Fibroblast of the conjunctiva (primary cell): ENCODE measurements at places on chromosomes 7 and 10.

DNA sequence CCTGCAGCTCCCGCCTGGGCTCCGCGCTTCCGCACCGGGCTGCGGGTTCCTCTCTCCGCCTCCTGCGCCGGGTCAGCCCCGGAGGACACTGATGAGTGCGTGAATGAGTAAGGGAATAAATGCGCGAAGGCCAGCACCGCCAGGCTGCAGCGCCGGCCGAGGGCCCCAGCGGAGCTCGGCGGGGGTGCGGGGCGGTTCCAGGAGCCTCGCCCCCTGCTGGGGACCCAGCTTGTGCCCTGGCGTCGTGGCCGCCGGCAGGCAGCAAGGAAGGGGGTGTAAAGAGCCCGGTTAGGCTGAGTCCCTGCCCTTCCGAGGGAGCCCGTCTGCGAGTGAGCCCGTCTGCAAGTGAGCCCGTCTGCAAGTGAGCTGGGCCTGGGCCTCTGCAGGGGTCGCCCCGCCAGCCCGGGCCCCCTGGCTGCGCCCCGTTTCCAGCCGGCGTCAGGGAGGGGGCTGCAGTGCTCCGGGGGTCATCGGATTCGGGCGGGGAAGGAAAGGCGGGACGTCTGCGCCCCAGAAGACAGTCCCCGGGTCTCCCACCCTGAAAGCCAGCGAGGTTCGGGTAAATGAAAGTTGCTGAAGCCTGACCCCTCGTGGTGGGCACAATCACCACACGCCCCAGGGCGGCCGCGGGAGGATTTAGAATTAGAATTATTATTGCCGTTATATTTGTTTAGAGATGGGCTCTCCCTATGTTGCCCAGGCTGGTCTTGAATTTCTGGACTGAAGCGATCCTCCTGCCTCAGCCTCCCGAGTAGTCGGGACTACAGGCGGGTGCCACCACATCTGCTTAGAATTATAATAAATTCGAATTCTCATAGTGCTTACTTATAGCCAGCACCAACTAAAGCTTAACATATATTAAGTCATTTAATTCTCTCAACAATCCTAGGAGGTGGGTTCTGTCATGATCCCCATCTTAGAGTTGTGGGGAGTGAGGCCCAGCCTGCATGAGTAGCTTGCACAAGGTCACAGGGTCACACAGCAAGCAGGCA lies 8.6 kb upstream of the CRYGN start:
- no peak for DNase-seq

DNA sequence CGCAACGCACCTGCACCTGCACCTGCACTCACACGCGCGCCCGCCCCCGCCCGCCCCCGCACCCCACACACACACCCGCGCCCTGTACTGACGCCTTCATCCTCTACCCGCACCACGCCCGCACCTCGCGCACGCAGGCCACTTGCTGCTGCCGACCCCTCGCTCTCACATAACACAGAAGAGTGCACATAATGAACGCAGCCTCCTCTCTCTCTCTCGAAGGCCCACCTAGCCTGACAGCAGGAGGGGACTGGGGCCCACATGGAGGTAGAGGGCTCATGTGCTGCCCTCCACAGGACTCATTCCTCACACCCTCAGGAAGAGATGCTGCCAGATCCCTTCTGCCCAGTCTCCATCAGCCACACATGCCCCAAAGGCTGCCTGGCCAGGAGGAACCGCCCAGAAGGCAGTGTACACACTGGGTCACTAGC lies 432 bp upstream of the CAMK2B start:
- DNase-seq: no peak

DNA sequence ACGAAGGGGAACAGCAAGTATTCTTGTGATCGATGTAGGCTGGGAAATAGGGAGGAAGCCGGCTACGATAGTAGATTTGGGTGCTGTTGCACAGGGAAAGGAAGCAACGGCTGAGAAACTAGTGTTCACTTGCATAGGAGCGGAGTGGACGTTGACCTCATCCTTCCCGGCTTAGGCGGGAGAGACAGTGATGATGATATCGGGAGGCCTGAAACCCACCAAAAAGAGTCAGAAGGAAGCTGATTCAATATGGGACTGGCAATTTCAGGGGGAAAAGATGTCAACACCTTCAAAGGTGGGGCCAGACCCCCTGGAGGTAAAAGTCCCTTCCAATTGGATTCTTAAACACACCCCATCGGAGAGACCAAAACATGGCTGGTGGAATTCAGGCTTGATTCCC lies 61.3 kb downstream of the CARD11 start:
- DNase-seq: no peak

GRCh38 chr7:1812509-1813393 lies 142.7 kb downstream of the ELFN1 start:
- DNase-seq: no peak

DNA sequence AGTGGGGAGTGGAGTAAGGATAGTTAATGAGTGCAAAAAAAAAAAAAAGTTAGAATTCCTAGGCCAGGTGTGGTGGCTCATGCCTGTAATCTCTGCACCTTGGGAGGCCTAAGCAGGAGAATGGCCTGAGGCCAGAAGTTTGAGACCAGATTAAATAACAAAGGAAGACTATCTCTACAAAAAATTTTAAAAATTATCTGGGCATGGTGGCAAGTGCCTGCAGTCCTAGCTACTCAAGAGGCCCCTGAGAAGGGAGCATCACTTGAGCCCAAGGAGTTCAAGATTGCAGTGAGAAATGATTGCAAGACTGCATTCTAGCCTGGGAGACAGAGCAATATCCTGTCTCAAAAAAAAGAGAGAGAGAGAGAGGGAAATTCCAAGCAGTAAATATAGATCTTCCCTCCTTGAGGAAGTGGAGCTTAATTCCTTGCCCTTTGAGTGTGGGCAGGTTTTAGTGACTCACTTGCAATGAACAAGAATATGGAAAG lies 19.5 kb upstream of the CSTF2T start:
- DNase-seq: no peak

GRCh38 chr7:77413861-77414424 lies 2.2 kb downstream of the GSAP start:
- DNase-seq: no peak
